ENCODE measurements at places on chromosomes 7 and 10. TPM values are rescaled to one million over a fixed set of nuclear protein-coding genes. Genes with fewer than 3 reads are reported as not detected.

- no peak for DNase-seq
Measured at GRCh38 chr10:63757067-63757466, 235.9 kb downstream of the REEP3 start.

DNA sequence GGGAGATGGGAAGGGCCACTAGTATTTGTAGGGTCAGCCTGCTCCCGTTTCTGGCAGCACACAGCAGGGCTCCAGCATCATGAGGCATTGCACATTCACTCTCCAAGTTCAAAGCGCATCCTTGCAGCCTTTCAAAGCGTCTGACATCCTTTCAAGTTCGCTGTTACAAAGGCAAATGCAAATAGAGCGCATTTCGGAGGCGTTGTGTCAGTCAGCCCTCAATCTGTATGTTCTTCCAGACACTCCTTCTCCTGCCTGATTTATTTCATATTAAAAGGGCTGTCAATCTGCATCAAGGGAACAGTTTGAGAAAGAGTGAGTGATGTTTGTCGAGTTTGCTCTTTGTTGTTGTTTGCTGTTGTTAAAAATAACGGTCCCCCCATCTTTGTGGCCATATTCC is 188.5 kb downstream of the SNX10 start:
- no peak for DNase-seq

Gene MINDY4
- total RNA-seq = 4.7 TPM

Gene CPED1
- 0.22 TPM for total RNA-seq

DNA sequence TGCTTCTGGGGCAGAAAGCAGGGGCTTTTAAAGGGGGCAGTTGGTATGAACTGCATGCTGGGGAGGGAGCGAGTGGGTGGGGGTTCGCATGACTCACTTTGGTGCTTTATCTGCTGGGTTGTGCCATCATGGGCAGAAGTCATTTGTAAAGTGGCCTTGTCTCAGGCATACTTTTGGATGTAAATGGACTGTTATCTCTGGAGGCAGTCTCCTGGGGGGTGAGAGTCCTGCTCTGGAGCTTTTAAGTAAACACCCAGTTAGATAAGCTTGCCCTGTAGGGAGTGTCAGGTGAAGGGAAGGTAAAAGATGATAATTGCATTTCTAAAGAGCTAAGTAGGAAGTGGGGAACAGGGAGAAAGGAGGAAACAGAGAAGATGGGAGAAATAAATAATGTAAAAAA is 1.6 kb upstream of the GSTO1 start:
- DNase-seq = no peak

GRCh38 chr10:114604357-114605130 is 53.5 kb downstream of the ABLIM1 start:
- DNase-seq = peak; percentile 48

DNA sequence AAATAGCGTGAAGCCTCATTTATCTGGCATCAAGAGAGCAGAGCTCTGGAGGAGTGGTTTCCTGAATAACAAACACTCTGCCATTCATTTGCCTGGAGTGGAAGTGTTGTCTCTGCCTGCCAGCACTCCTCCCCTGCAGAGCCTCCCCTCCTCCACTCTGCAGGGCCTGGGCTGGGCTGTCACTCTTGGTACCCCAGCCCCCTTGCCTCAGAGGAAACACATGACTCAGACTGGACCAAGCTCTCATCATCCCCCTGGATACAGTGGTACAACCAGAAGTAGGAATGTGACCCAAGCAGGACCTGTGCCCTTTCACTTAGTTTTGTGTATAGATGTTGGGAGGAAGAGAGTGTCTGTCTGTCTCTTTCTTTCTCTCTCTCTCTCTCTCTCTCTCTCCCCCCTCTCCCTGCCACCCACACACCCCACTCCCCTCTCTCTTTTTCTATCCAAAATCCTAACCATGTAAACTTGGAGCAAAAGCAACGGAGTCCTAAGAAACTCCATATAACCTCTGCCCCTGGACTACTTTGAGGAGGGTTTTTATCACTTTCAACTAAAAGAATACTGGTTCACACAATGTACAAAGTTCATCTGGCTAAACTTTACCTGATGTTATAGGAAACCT is 43.9 kb downstream of the DOCK4 start:
- peak; percentile 98 for DNase-seq

All from endothelial cell of umbilical vein (primary cell).